ENCODE measurements at places on chromosomes 4 and X.

DNA sequence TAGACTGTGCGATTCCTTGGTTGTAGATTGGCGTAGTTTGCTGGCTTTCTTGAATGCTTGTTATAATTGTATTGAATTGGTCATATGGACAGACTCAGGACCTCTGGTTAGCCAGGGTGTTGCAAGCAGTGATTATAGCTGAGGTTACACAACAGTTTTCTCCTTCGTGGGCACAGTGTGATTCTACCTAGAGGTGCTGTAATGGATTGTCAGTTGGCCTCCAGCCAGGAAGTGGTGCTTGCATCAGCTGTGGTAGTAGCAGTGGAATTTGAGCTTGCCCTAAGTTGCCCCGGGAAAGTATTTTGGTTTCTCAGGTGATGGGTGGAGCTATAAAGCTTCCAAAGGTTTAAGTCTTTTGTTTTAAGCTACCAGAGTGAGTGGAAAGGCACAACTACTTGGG, 23.1 kb upstream of the GABRG1 start:
- H3K27me3 ChIP-seq, result no peaks in the 10 kb centered on the region
- no peaks in the 10 kb centered on the region for H3K4me1 ChIP-seq
- no peak for DNase-seq

DNA sequence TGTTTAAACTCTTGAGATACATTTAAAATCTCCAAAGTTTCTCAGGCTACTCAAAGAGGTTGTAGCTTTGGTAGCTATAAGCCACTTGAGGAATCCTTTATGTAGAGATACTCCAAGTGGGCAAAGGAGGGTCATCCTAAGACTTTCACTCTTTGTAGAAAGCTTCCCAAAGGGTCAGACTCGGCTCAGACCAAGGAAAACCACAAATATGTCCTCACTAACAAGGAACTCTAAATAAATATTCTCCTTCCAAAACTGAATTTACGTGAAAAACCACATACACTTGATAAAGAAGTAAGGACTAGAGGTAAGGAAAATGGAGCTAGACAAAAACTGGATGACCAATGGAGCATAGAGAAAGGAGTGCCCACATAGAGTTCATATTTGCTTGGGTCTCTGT, 41.7 kb upstream of the DDX60 start:
- H3K27me3 ChIP-seq, result no peaks in the 10 kb centered on the region
- H3K36me3 ChIP-seq, result peaks cover 68% of the 10 kb centered on the region
- H3K4me1 ChIP-seq, result peaks cover 2% of the 10 kb centered on the region

DNA sequence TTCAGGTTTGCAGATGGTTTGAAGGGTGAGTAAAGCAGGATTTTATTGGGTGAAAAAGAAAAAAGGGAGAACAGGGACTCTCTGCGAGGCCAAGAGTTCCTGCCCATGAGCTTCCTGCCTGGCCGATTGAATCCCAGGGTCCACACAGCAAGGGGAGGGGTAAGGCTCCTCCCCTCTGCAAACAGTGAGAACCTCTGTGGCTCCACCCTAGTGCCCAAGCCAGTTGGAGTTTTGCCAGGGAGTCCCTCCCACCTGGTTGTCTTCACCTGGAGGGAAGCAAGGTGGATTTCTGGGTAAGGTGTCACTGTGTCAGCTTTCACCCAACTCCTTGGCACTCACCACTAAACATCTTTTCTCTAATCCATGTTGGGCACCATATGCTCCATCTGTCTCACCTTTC, 70.9 kb downstream of the PDHA2 start:
- no peak for DNase-seq
- H3K27me3 ChIP-seq, result no peaks in the 10 kb centered on the region
- H3K4me1 ChIP-seq, result no peaks in the 10 kb centered on the region
- no peak overlapping the region for H3K27ac ChIP-seq

DNA sequence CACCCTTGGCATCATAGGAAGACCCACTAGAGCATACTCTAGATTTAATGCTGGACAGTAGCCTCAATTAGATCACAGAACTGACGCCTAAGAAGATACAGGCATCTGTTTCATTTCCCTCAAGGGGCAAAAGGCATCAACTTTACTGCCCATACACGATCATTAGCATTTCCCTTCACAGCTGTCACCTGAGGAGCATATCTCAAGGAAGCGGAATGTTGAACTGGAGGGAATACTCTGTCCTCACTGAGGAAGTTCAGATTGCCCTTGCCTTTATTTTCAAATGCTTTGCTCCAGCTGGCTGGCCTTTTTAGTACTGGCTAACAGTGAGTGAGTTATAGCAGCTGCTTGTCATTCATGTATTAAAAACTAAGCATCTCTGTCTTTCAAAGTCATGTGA, 508.4 kb upstream of the GALNT7 start:
- no peaks in the 10 kb centered on the region for H3K27me3 ChIP-seq
- no peak overlapping the region for H3K4me3 ChIP-seq
- H3K4me1 ChIP-seq, result no peaks in the 10 kb centered on the region

- H3K4me1 ChIP-seq, result no peaks in the 10 kb centered on the region
- no peaks in the 10 kb centered on the region for H3K27me3 ChIP-seq
- H3K36me3 ChIP-seq, result no peaks in the 10 kb centered on the region
- no peak overlapping the region for H3K27ac ChIP-seq
Measured at GRCh38 chr4:91764085-91764484, 539.7 kb upstream of the GRID2 start.

DNA sequence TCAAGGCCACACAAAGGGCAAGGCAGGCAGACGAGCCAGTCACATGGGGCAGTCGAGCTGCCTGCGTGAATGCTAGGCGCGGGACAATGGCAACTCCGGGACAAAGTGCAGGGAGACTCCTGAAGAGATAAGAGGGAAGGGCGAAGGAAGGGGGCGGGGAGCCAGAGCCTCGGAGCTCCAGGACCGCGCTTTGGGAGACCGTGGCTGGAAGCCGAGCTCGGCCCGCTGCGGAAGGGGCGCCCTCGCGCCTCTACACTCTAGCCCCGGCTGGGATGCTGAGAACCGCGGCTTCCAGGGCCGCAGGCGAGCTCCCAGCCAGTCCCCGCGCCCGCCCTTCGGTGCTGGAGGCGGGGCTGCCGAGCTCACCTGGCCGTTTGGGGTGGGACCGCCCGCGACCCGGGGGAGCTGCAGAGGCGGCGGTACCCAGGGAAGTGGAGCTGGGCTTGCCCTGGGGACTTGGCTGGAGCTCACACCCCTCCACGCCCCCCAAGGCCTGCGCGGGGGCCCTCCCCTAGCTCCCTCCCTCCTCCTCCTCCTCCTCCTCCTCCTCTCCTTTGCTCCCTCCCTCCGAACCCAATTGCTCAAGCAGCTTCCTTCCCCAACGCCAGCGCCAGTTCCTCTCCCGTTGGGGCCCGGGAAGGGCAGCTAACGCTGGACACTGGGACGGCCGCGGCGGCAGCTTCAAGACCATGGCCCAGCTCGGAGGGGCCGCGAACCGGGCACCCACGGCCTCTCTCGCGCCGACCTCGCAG, at the start of gene SOWAHD:
Gene SOWAHD, plus strand, starts transcription at position 610 of the 752 bp plus-strand sequence. Its CDS starts 80 bp downstream, at position 690.
- H3K27me3 ChIP-seq, result no peaks in the 10 kb centered on the region
- H3K4me1 ChIP-seq, result peaks cover 44% of the 10 kb centered on the region

- no peak for DNase-seq
- H3K36me3 ChIP-seq, result peaks cover 34% of the 10 kb centered on the region
- peaks cover 49% of the 10 kb centered on the region for H3K4me1 ChIP-seq
- no peak overlapping the region for H3K27ac ChIP-seq
- no peaks in the 10 kb centered on the region for H3K27me3 ChIP-seq
Measured at GRCh38 chr4:102620697-102621497, 119.7 kb downstream of the NFKB1 start.

DNA sequence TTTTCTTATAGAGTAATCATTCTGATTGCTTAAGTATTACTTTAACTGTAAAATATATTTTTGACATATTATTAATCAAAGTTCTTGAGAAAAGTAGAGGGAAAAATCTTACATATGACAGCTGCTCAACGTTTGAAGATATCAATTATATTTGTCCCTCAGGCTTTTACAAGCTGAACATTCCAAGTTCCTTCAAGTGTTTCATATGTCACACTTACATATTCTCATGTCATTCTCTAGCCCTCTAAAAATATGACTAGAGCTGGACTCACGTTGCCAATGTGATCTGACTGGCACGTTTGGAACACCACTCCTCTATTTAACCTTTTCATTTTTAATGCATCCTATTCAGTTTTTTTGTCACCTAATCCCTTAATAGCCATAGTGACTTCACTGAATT, 492.9 kb downstream of the PCDH18 start:
- no peaks in the 10 kb centered on the region for H3K4me1 ChIP-seq
- no peaks in the 10 kb centered on the region for H3K36me3 ChIP-seq
- H3K27ac ChIP-seq, result no peak overlapping the region
- no peak for DNase-seq
- H3K27me3 ChIP-seq, result no peaks in the 10 kb centered on the region

DNA sequence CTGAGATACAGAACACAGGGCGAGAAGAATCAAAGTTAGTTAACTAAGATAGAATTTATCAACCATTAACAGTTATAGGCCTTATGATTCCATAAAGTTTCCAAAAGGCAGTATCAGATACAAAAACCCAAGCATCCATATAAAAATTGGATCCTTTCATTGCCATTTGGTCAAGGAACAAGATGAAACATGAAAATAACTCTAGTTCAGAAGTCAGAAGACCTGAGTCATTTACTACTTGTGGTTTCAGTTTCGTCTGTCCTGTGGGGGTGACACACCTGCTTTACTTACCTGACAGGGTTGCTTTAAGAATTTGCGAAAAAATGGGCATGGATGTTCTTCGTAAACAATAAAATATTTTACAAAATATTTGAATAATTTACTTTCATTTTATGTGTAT, 130.8 kb downstream of the ANAPC10 start:
- H3K36me3 ChIP-seq, result no peaks in the 10 kb centered on the region
- no peak overlapping the region for H3K27ac ChIP-seq
- peaks cover 4% of the 10 kb centered on the region for H3K4me1 ChIP-seq
- H3K27me3 ChIP-seq, result peaks cover 1% of the 10 kb centered on the region
- no peak for DNase-seq

DNA sequence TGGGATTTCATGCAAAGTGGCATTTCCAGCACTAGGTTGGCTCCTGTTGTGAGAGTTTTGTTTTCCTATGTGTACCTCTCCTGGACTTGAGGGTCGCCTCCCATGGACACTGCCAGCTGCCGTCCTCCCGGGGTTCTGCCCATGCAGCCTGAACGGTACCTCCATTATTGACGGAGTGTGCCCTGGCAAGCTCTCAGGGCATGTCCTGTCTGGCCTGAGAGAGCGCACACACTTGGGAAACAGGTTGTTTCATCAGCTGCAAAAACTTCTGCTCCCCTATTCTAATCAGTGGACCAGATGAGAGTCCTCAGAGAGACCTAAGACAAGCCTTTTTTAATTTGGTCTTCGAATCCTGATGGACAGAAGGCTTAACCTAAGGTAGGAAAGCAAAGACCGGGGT, 56.6 kb upstream of the HOPX start:
- H3K36me3 ChIP-seq, result peaks cover 1% of the 10 kb centered on the region
- H3K4me1 ChIP-seq, result no peaks in the 10 kb centered on the region
- no peaks in the 10 kb centered on the region for H3K27me3 ChIP-seq
- no peak overlapping the region for H3K4me3 ChIP-seq
- DNase-seq, result no peak
- no peak overlapping the region for H3K27ac ChIP-seq

DNA sequence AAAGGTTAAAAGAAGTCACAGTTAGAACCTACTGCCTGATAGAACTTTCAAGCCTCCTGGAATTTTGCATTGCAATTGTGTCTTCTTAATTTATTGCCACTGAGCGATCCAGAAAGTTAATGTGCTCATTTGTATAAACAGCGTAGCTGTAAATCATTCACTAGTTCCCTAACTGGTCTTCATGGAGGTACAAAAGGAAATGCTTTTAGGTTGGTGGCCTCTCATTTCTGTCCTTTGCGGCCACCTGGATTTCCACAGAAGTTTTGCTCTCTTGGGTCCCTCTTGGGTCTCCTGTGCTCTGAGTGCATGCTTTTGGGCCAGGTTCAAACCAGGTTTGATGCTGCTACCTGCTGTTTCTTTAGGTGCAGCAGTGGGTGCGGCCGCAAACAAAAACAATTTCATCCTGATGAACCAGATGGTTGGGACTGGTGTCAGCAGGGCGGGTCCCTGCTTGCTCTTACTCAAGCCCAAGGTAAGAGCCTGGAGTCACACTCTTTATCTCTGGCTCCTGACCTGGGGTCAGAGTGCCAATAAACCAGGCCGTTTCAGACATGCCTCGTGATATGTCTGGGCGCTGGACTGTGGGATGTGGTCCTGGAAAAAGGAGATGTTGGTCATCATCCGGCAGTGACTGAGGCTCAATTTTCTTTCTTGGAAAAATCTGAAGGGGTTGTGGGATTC, 270.1 kb downstream of the PTTG2 start:
- H3K4me1 ChIP-seq, result no peaks in the 10 kb centered on the region
- peaks cover 5% of the 10 kb centered on the region for H3K27me3 ChIP-seq
- H3K4me3 ChIP-seq, result no peak overlapping the region
- H3K36me3 ChIP-seq, result no peaks in the 10 kb centered on the region

- no peaks in the 10 kb centered on the region for H3K36me3 ChIP-seq
- no peak overlapping the region for H3K27ac ChIP-seq
- H3K4me3 ChIP-seq, result no peak overlapping the region
- no peak for DNase-seq
Measured at GRCh38 chrX:104359124-104359523, 104.4 kb upstream of the ESX1 start.

- H3K27ac ChIP-seq, result no peak overlapping the region
- H3K27me3 ChIP-seq, result no peaks in the 10 kb centered on the region
- H3K36me3 ChIP-seq, result no peaks in the 10 kb centered on the region
- no peak for DNase-seq
Measured at GRCh38 chrX:66023385-66024091, 16.3 kb downstream of the VSIG4 start.

GRCh38 chrX:133150730-133151129, 53.8 kb upstream of the USP26 start:
- no peak for DNase-seq
- H3K27me3 ChIP-seq, result no peaks in the 10 kb centered on the region
- no peak overlapping the region for H3K27ac ChIP-seq
- H3K4me1 ChIP-seq, result no peaks in the 10 kb centered on the region

DNA sequence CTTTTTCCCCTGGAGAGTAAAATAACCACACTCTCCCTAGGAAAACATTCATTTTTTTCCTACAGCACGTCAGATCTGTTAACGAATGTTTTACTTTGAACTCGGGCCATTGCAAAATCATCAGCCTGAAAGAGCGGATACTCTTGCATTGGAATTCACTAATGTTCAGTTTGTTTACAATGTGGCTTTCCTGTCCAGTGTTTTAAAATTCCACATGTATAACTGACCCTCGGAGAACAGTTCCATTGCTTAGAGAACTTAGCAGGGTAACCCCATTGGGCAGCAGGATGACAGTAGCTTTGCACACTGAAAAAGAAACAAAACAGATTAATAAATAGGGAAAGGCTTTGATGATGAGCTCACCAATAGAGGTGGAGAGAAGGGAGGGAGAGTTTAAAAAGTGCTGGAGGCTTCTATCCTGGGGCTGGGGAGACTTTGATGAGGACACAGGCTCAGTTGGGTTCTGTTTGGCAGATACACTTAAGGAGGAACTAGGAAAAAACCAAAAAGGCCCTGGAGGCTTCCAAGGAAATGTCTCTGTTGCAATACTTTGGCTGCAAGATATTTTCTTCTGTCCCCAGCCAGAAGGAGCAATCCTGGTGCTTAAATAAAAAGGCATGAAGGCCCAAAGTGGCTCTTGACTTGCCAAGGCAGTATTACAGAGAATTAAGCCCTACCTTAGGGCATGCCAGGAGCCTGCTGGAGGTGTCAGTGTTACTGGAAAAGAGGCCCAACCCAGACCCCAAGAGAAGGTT, 143.1 kb downstream of the ARSF start:
- H3K27me3 ChIP-seq, result no peaks in the 10 kb centered on the region
- no peaks in the 10 kb centered on the region for H3K36me3 ChIP-seq
- DNase-seq, result no peak
- no peaks in the 10 kb centered on the region for H3K4me1 ChIP-seq
